ENCODE measurements at places on chromosomes 16 and 17.

- DNase-seq: no peak
These were observed 13.3 kb downstream of the EIF4A3 start for GRCh38 chr17:80133626-80133970.

DNA sequence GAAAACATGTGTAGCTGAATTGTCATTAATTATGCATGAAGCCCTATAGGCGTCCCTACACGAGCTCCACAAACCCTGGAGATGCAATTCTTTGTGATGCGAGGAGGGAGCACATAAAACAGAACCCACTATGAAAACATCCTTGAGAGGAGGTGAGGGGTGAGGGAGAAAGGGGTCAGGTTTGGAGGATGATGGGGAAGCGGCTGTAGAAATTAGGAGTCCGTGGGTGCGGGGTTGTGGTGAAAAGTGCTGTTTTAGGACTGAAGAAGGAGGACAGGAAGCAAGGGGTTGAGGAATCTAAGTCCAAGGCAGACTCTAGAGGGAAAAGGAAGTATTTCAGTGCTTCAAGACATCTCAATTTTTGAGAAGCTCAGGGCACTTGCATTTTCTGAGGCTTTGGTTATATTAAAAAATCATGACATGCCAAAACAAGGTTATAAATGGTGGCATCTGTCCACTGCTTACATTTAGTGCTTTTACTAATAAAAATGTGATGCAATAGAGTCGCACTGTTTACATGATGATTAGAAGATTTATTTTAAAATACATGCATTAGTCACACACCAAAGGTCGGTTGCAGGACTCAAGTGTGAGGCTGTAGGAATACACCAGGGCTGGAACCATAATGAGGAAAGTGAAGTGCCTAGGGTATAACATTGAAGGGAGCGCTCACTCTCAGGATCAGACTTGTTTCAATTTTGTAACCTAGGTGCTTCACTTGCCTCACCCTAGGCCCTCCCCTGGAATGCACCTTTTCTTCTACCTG lies 379.5 kb downstream of the HS3ST4 start:
- DNase-seq: no peak

DNA sequence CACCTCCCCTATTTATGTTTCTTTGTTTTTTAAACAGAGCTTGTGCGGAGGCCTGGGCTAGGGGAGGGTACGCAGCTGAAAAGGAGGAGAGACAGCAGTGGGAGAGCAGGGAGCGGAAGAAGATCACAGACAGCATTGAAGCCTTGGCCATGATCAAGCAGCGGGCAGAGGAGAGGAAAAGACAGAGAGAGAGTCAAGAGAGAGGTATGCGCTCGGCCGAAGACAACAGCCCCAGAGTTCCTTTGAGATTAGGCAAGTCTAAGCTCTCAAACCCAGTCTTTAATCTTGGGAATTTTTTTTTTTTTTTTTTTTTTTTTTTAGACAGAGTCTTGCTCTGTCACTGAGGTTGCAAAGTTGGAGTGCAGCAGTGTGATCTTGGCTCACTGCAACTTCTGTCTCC lies 20.6 kb downstream of the DNAAF1 start:
- DNase-seq: no peak

GRCh38 chr16:28298511-28298878 lies 6.2 kb downstream of the SBK1 start:
- DNase-seq: no peak

DNA sequence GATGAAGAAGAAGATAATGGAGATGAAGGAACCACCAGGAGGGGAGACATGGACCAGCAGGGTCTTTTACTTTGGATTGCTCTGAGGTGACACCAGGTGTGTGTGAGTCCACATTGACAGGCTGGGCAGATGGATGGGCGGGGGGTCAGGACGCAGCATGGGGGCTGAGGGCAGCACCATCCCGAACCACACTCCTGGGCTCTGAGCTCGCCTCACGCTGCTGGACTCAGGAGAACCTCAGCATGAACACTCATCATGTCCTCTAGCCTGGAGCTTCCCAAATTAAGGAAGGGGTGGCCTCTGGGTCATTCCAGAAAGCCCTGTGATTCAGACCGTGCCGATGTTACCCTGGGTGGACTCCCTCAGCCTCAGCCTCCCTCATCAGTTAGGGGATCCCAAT lies 50.4 kb upstream of the MAP3K14 start:
- DNase-seq: no peak

DNA sequence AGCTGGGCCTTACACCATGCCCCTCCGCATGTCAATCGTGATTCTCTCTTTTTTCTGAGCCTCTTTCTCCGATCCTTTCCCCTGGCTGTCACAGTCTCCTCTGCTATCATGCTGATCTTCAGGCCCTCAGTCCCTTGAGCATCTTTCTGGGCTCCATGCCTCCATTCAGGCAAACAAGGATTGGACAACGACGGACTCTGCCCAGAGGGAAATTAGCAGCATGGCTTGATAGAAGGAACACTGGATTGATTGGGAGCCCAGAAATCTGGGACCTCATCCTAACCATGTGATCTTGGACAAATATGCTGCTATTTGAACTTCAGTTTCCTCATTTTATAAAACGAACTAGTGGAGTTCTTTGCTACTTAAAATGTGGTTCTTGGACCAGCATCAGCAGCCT lies 19.6 kb upstream of the PHF12 start:
- DNase-seq: no peak

GRCh38 chr17:79707931-79708891 lies 22.5 kb upstream of the ENPP7 start:
- DNase-seq: peak; percentile 28

DNA sequence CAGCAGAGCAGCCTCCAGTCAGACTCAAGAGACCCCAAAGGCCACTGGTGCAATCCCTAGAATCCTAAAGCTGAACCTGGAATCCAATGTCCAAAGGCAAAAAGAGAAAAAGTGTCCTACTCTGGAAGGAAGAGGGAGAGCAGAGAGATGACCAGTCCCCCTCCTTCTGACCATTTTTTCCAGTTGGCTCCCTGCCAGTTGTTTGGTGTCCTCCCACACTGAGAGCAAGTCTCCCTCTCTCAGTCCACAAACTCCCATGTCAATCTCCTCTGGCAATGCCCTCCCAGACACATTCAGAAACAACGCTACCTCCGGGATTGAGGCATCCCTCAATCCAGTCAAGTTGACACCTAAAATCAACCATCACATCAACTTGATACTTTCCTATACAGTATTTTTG lies 4.3 kb upstream of the CLEC19A start:
- no peak for DNase-seq

DNA sequence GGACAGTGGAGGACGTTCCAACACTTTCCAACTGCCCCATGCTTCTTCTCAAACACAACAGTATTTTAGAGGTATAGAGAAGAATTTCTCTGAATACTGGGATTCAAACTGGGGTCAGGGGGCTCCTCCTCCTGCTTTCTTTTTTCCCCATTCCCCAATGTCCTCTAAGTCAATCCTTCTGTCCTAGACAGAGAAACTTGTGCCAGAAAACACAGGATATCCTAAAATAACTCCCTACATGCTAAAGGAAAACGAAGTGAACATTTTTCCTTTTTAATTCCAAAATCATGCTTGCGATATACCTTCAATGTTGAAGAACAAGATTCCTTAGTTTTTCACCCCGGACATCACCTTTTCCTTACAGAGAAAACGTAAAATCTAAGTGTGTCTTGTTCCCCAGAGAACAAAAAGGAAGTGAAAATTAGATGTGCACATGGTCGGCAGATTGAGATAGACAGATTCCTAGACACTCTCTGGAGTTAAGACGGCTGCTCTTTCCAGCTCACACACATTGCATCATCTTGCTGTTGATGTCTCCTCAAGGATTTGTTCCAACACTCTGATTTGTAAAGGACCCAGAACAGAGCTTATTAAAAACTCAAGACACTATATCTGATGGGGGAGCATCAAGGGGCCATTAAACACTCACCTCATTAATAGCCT lies 228.2 kb downstream of the GRIN2A start:
- no peak for DNase-seq

GRCh38 chr16:48022496-48022895 lies 133.3 kb downstream of the ABCC12 start:
- DNase-seq: no peak

- DNase-seq: no peak
These were observed 15.0 kb downstream of the USP31 start for GRCh38 chr16:23134274-23134673.

DNA sequence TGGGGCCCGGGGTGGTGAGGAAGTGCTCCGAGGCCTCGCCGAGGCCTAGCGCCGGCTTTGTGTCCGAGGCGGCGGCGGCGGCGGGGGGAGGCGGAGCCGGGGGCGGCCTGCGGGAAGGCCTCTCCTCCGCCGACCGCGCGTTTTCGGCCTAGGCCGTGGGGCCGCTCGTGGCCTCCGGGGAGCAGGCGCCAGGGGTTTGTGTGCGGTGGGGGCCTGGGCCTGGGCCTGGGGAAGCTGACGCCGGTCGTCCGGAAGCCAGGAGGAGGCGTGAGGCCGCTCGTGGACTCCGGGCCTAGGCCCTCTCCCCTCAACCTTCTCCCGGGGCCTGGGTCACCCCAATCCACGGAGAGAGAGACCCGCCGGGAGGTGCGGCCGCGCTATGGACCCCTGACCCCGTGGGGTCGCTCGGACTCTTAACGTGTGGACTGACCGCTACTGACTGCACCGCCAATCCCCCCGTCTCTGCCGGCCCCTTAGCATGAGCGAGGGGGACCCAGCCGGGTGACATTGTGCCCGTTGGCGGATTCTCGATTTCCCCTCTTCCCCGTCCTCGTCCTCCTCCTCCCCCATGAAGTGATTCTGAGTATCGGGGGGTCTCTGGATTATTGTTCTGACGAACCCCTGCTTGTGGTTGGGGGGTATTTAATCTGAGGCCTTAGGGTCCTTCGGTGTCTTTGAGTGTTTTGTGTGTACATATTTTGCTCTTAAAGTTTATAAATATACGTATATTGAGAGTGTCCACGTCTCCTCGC lies 660 bp downstream of the RBBP6 start:
- DNase-seq: peak; percentile 19

- DNase-seq: no peak
These were observed 5.9 kb downstream of the CORO7 start for GRCh38 chr16:4410335-4411075.

DNA sequence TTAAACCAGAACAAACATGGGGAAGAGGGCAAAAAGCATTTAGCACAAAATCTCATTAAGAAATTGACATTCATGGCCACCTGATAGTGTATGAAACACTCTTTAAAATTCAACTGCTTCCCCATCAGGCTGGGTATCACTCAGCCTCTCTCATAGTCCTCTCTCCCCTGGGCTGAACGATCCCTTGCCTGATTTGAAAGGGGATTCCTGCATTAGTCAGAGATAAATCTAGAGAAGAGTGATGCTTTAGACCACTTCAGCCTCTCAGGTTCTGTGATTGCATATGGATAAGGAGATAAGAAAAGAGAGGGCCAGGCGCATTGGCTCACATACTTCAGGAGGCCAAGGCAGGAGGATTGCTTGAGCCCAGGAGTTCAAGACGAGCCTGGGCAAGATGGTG lies 280.0 kb downstream of the SOX9 start:
- DNase-seq: no peak

- no peak for DNase-seq
These were observed 7.7 kb downstream of the ITGAM start for GRCh38 chr16:31267332-31268032.

GRCh38 chr16:88784074-88784855 lies 755 bp downstream of the PIEZO1 start:
- DNase-seq: no peak

DNA sequence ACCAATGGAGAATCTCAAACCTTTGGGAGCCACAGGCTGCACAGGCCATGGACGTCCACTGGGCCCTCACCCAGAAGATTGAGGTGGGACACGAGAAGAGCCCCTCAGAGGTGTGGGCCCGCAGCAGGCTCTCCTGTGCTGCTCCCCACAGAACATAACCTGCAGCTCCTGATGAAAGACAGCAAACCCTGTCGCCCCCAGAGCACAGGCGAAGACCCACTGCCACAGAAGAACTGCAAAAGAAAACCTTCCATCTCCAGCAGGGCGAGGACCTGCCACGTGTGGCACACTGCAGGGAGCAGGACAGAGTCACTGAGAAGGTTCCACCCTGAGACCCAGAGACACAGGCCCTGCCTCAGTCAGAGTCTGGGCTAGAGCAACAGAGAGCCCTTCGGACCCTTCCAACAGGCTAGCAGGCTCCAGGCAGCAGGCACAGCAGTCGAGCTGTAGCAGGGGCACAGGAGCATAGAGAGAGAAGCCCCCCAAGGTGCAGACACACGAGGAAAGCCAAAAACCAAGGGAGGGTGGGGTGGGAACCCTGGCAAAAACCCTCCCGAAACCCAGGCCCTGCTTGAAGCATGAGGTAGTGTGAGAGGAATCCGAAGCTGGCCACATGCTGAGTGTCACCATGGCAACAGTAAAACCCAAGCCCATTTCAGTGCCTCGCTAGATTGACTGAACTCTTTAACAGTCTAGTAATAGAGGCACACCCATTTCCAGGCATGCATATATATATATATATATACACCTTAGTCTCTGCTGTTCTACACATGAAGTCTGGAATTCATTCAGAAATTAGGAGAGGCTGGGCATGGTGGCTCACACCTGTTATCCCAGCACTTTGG lies 60.0 kb upstream of the CHMP6 start:
- DNase-seq: no peak

GRCh38 chr17:40878044-40878443 lies 7.0 kb downstream of the KRT20 start:
- DNase-seq: no peak

GRCh38 chr16:85003725-85004586 lies 7.4 kb downstream of the ZDHHC7 start:
- DNase-seq: no peak

DNA sequence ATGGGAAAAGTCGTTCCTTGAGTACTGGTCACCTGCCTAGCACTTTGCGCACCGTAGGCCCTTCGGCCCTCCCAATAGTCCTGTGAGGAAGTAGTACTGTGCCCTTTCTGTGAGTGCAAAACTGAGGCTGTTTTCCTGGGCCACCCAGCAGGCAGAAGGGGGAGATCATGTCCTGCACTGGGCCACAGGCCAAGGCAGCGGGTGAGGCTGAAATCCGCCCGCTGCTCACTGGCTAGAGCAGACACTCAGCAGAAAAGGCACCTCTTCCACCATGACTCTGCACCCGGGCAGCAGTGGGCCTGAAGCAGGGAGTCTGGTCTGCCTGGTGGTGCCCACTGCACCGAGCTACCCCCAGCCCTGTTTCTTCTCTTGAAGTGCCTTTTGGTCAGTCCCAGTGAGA lies 20.2 kb downstream of the METTL22 start:
- no peak for DNase-seq

- DNase-seq: no peak
These were observed 64.9 kb upstream of the PMFBP1 start for GRCh38 chr16:72236866-72237265.

GRCh38 chr16:35745821-35746248 lies 2286.4 kb downstream of the TP53TG3F start:
- no peak for DNase-seq

DNA sequence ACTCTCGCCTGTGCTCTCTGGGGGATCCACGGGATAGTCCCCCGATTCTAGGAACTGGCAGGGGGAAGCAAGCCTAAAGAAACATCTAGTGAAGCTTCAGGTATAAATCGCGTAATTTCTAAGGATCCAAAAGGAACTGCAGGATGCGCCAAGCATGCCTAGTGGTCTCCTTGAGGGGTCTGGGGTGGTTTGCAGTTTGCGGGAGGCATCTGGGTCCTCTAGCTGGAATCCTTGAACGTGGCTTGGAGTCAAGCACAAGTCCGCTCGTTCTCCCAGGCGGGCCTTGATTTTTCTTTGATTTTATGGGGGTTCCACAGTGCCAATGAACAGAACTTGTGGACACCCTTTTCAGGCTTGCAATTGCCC lies 1000.5 kb downstream of the KCNJ18 start:
- DNase-seq: no peak

GRCh38 chr17:63550817-63551639 lies 751 bp downstream of the DCAF7 start:
- DNase-seq: no peak

Measured in activated CD8-positive, alpha-beta memory T cell treated with anti-CD3 and anti-CD28 coated beads for 4 hours (primary cell).